ENCODE measurements at places on chromosomes 12 and 14. TPM values are rescaled to one million over a fixed set of nuclear protein-coding genes. Genes with fewer than 3 reads are reported as not detected.

TBX5 gene
- total RNA-seq = not detected

DPY19L2 gene
- 48.8 TPM for total RNA-seq

CELA1 gene
- not detected for total RNA-seq

EMC9 gene
- total RNA-seq = 20.1 TPM

GPR135 gene
- 5.7 TPM for total RNA-seq

TRHDE gene
- 22.4 TPM for total RNA-seq

- peak overlapping the region; percentile 76 for H3K4me3 ChIP-seq
- H3K27me3 ChIP-seq = no peaks in the 10 kb centered on the region
- no peak for DNase-seq
- peak overlapping the region; percentile 72 for H3K27ac ChIP-seq
These were observed 735 bp upstream of the MAPKAPK5 start for GRCh38 chr12:111841236-111841749.

GRCh38 chr12:42140901-42141300 is 3.8 kb downstream of the GXYLT1 start:
- H3K4me1 ChIP-seq = no peaks in the 10 kb centered on the region
- no peak overlapping the region for H3K27ac ChIP-seq
- no peaks in the 10 kb centered on the region for H3K36me3 ChIP-seq
- no peak overlapping the region for H3K4me3 ChIP-seq
- H3K27me3 ChIP-seq = no peaks in the 10 kb centered on the region

DNA sequence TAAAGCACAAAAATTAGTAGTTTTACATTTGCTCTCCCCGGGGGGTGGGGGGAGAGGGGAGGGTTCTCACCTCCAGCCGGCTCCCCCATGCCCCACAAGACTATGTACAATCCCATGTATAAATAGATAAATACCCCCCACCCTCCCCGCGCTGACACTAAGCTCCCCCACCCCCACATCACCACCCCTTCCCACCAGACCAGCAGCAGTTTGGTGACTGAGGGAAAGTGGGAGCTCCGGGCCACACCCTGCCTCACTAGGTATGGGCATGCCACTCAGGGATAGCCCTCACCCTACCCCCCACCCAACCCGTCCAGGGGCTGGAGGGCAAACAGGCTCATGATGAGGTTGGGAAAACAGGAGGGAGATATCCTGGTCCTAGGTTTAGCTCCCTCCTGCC is 1.9 kb upstream of the PRKAG1 start:
- H3K4me1 ChIP-seq = peaks cover 12% of the 10 kb centered on the region
- H3K36me3 ChIP-seq = peaks cover 46% of the 10 kb centered on the region
- no peak overlapping the region for H3K27ac ChIP-seq
- no peaks in the 10 kb centered on the region for H3K27me3 ChIP-seq

DNA sequence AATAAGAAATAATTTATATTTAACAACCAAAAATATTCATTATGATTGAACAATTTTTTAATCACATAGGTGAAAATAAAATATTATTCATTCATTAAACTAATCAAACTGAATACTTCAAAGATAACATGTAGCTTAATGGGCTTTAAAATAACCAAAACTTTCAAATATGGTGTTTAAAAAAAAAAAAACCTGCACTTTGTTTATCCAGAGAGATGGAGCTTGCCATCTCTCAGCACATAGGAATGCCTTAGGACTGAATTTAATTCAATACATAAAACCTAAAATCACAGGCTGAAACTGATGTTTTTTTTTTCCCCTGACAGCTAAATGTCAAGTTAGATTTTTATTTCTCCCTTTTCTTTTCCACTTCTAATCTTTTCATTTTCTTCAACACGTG is 14.4 kb upstream of the CCER1 start:
- no peaks in the 10 kb centered on the region for H3K27me3 ChIP-seq
- H3K4me1 ChIP-seq = no peaks in the 10 kb centered on the region
- DNase-seq = no peak
- no peaks in the 10 kb centered on the region for H3K36me3 ChIP-seq
- no peak overlapping the region for H3K27ac ChIP-seq

GRCh38 chr12:57008178-57008577 is 1.8 kb upstream of the ZBTB39 start:
- peaks cover 16% of the 10 kb centered on the region for H3K36me3 ChIP-seq
- no peak overlapping the region for H3K4me3 ChIP-seq
- H3K27ac ChIP-seq = no peak overlapping the region
- H3K27me3 ChIP-seq = no peaks in the 10 kb centered on the region
- no peak for DNase-seq
- peaks cover 5% of the 10 kb centered on the region for H3K4me1 ChIP-seq

DNA sequence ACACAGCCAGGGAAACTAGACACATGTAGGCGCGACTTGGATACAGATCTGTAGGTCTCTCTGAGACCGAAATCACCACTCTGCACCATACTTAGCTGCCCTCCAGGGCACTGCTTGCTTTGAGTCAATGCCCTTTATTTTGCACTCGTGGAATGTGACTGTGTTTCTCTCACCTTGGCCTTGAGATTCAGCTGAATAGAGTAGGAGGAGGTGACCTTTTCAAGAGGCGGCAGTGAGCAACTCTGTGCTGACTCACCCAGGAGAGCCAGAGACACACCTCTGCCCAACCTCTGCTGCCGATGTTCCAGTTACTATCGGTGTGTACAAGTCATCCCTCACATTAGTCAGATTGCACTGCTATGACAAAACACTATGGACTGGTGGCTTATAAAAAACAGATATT is 583.4 kb downstream of the VRK1 start:
- no peaks in the 10 kb centered on the region for H3K36me3 ChIP-seq
- no peaks in the 10 kb centered on the region for H3K27me3 ChIP-seq
- H3K4me3 ChIP-seq = no peak overlapping the region
- no peaks in the 10 kb centered on the region for H3K4me1 ChIP-seq
- H3K27ac ChIP-seq = no peak overlapping the region
- DNase-seq = no peak

GRCh38 chr12:121114806-121115205 is 17.9 kb upstream of the P2RX7 start:
- H3K4me1 ChIP-seq = no peaks in the 10 kb centered on the region
- no peak for DNase-seq
- no peak overlapping the region for H3K27ac ChIP-seq
- no peaks in the 10 kb centered on the region for H3K27me3 ChIP-seq
- H3K4me3 ChIP-seq = no peak overlapping the region

GRCh38 chr14:22226381-22226780 is 362.6 kb downstream of the DAD1 start:
- no peaks in the 10 kb centered on the region for H3K27me3 ChIP-seq
- no peak for DNase-seq
- H3K4me1 ChIP-seq = no peaks in the 10 kb centered on the region

DNA sequence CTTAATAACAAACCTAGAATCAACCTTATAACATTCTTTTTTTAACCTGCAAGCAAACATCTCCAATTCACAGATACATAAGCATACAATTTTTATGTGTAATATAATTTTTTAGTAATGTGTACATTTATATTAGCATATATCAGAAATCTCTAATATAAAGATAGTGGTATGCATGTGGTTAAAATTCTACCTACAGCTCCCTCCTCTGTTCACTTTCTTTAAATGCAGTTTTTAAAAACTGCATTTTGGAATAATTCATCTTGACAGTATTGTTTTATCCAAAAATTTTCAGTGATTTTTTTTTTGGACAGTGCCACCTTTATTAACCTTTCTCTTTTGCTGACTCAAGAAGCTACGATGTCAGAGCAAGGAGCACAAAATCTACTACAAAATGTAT is 13.2 kb upstream of the RXYLT1 start:
- no peak for DNase-seq
- no peaks in the 10 kb centered on the region for H3K4me1 ChIP-seq
- no peak overlapping the region for H3K4me3 ChIP-seq
- H3K27me3 ChIP-seq = no peaks in the 10 kb centered on the region
- no peak overlapping the region for H3K27ac ChIP-seq
- H3K36me3 ChIP-seq = no peaks in the 10 kb centered on the region

GRCh38 chr12:132143336-132144071 is 615 bp downstream of the DDX51 start:
- H3K27ac ChIP-seq = no peak overlapping the region
- H3K27me3 ChIP-seq = no peaks in the 10 kb centered on the region
- peak overlapping the region; percentile 45 for H3K4me3 ChIP-seq
- H3K36me3 ChIP-seq = peaks cover 72% of the 10 kb centered on the region
- H3K4me1 ChIP-seq = peaks cover 28% of the 10 kb centered on the region
- DNase-seq = no peak

DNA sequence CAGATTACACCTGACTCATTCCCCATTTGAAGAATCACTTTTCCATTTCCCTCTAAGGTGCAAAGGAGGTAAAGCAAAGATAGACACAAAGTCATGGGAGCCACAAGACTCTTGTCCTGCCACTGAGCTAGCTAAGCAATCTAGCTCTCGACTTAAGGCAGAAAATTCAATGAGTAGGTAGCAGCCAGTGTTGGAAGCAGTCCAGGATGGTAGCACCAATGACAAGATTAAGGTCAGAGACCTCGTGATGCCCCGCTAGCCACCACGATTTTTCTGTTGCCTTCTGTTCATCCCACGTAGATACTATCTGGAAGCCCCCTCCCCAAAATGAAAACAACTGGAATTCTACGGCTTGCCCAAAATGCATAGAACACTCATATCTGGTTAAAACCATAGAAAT is 1.4 kb downstream of the VAMP1 start:
- no peak overlapping the region for H3K27ac ChIP-seq
- no peak for DNase-seq
- no peaks in the 10 kb centered on the region for H3K27me3 ChIP-seq
- H3K4me1 ChIP-seq = peaks cover 12% of the 10 kb centered on the region
- H3K4me3 ChIP-seq = peak overlapping the region; percentile 93

DNA sequence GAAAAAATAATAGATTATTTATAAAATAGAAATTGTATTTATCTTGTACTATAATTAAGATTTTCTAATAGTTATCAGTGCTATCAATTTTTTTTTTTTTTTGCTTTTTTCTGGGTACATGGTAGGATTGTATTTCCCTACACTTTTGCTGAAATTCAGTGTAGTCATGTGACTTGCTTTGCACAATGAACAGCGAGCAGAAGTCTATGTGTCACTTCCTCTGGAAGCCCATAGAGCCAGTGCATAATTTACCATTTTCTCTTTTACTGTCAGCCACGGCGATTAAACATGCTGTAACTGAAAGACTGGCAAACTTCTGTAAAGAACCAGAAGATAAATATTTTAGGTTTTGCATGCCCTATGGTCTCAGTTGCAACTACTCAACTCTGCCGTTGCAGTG is 80.8 kb upstream of the PPP1R12A start:
- no peak for DNase-seq
- H3K4me3 ChIP-seq = no peak overlapping the region
- no peak overlapping the region for H3K27ac ChIP-seq
- H3K36me3 ChIP-seq = no peaks in the 10 kb centered on the region
- H3K27me3 ChIP-seq = no peaks in the 10 kb centered on the region

DNA sequence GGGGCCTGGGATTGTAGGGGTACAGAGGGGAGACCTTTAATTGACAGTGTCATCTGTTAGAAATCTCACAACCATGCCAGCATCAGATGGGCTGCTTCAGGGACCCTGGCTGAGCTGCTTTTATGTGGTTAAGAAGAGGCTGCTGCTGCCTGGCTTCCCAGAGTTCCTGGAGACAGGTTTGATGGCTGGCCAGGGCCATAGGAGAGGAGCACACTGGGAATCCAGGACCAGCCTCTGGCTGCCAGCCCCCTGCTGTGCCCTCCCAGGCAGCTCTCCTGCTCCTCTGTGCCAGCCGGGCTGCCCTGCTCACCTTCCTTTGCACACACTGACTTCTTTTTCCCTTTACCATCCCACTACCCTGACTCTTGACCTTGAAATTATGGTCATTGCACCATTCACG is 507 bp upstream of the KRT73 start:
- H3K4me3 ChIP-seq = no peak overlapping the region
- H3K27ac ChIP-seq = no peak overlapping the region
- no peak for DNase-seq
- no peaks in the 10 kb centered on the region for H3K36me3 ChIP-seq
- no peaks in the 10 kb centered on the region for H3K27me3 ChIP-seq

- H3K27ac ChIP-seq = no peak overlapping the region
- H3K4me1 ChIP-seq = peaks cover 48% of the 10 kb centered on the region
- DNase-seq = no peak
- peaks cover 55% of the 10 kb centered on the region for H3K36me3 ChIP-seq
- no peaks in the 10 kb centered on the region for H3K27me3 ChIP-seq
These were observed 5.4 kb upstream of the NR4A1 start for GRCh38 chr12:52045794-52046199.

GRCh38 chr12:96500693-96501092 is 11.3 kb downstream of the CFAP54 start:
- no peak overlapping the region for H3K4me3 ChIP-seq
- no peaks in the 10 kb centered on the region for H3K27me3 ChIP-seq
- no peaks in the 10 kb centered on the region for H3K4me1 ChIP-seq

GRCh38 chr12:62888454-62889110 is 46.4 kb downstream of the PPM1H start:
- DNase-seq = no peak
- H3K4me3 ChIP-seq = no peak overlapping the region
- H3K27ac ChIP-seq = no peak overlapping the region
- H3K4me1 ChIP-seq = no peaks in the 10 kb centered on the region

Data from spinal cord (tissue), 10 donors.